ENCODE measurements at places on chromosomes 16 and 17.

- DNase-seq, result no peak
Observed at GRCh38 chr16:72291531-72291981, 119.6 kb upstream of the PMFBP1 start.

GRCh38 chr16:23584186-23585076, 11.7 kb downstream of the NDUFAB1 start:
- no peak for DNase-seq

DNA sequence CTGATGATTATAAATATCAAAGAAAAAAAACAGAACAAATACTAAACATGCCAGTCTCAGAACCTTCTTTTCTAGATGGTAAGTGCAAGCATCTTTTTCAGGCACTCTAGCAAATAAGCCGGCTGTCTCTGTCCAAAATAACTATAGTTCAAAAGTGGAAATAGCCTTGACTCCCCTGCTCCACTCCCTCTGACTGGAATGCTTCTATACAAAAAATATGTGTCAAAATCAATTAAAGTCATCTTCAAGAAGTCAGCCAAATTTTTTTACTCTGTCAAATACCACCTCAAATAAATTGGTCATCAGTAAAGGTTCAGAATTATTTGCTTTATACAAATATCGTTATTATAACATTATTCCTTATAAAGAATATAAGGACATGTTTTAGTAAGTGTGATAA, 83.6 kb downstream of the CACNG1 start:
- DNase-seq, result no peak

GRCh38 chr17:41893384-41893783, 25.4 kb downstream of the ACLY start:
- no peak for DNase-seq

DNA sequence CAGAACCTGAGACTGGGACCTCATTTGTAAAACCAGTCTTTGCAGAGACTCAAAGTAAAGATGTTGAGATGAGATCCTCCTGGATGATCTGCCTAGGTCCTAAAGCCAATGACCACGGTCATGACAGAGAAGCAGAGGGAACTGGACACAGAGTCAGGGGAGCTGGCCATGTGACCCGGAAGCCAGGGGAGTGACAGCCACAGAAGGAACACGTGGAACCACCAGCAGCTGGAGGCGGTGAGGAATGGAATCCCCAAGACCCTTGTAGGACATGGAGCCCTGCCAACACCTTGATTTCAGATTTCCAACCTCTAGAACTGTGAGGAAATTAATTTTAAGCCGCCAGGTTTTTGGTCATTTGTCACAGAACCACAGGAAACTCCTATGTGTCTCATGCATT, 37.0 kb downstream of the USP22 start:
- DNase-seq, result no peak

DNA sequence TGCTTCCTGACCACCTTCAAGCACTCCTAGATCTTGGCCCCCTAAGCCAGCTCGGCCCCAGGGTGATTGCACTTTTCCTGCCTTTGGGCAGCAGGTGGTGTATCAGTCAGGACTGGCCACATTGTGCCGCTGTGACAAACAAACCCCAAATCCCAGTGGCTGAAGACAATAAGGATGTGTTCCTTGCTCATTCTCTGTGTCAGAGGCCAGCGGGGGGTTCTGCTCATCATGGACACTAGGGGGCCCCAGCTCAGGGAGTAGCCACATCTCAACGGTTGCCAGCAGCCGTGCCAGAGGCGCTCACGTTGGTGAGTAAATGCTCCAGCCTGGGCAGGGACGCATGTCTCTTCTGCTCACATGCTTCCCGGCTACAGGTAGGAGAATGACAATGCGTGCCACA, 60.4 kb downstream of the ZDHHC7 start:
- no peak for DNase-seq

GRCh38 chr17:64006361-64007088, 8.4 kb downstream of the PRR29 start:
- no peak for DNase-seq

DNA sequence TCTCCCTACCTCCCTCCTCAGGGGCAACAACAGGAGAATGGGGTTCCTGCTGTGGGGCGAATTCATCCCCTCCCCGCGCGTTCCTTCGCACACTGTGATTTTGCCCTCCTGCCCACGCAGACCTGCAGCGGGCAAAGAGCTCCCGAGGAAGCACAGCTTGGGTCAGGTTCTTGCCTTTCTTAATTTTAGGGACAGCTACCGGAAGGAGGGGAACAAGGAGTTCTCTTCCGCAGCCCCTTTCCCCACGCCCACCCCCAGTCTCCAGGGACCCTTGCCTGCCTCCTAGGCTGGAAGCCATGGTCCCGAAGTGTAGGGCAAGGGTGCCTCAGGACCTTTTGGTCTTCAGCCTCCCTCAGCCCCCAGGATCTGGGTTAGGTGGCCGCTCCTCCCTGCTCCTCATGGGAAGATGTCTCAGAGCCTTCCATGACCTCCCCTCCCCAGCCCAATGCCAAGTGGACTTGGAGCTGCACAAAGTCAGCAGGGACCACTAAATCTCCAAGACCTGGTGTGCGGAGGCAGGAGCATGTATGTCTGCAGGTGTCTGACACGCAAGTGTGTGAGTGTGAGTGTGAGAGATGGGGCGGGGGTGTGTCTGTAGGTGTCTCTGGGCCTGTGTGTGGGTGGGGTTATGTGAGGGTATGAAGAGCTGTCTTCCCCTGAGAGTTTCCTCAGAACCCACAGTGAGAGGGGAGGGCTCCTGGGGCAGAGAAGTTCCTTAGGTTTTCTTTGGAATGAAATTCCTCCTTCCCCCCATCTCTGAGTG, 5.9 kb upstream of the LASP1NB start:
- DNase-seq, result no peak

DNA sequence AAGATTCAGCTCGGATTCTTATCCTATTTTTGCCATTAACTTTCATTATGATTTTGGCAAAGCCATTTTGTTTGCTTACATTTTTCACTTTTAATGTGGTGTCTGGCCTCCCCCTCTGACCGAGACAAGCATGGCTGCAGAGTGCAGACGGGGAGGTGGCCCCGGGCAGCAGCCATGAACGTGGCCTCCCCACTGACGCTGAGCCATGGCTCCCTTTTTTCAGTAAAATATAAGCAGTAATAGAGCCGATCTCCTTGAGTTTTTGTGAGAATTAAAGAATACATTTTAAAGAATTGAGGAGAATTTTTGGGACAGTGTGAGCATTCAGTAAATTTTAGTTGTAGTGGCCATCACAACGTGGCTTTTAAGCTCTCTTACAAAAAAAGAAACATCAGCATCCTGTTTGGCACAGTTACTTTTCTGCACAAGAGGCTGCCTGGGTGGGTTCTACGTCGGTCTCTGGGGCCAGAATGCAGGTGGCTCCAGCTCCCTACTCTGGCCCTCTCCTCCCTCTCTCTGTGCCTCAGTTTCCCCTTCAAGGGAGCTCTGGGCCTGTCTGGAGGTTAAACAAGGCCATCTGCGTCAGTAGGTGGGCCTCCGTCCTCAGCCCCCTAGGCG, 68.8 kb upstream of the ZNF750 start:
- DNase-seq, result no peak

- no peak for DNase-seq
Observed at GRCh38 chr17:16085066-16085699, 85.6 kb downstream of the TTC19 start.

DNA sequence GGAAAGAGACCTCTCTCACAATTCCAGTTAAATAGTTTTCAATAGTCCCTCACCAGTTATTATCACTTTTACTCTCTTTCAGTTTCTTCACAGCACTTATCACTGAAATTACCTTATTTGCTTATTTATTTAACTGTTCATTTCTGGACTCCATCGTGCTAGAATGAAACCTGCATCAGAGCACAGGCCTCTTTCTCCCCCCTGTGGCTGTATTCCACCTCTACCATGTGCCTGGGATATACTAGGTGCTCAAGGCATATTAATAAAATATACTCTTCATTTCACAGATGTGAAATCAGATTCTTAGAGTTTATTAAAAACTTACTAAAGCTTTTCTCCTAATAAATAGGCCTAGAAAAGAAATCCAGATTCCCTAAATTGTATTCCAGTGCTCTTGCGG, 308.9 kb upstream of the MON1B start:
- no peak for DNase-seq

GRCh38 chr17:79064026-79064425, 10.6 kb upstream of the ENGASE start:
- DNase-seq, result no peak

DNA sequence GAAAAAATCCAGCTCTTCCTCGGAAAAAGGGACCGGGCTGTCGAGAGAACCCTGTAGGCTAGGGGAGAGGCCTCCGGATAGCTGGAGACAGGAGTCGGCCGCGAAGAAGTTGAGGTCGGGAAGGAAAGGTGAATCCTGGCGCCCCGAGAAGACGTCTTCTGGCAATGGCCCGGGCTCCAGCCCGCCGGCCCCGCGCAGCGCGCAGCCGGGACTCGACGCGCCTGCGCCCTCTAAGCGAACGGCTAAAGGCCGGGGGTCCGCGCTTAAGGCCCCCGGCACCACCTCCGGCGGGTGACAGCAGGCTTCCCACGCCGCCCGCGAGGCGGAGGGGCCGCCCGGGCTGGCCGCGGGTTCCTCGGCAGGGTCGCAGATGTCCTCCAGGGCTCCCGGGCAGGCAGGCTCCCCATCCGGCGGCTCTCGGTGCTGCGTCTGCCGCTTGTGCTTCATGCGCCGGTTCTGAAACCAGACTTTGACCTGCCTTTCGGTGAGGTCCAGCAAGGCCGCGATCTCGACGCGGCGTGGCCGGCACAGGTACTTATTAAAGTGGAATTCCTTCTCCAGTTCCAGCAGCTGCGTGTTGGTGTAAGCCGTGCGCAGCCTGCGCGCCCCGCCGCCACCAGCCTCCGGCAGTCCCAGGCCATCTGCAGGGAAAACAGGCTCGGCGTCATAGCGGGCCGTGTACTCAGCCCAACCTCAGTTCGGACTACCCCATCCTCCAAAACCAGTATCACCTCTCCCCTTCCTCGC, 1.6 kb downstream of the HOXB2 start:
- peak; percentile 29 for DNase-seq

DNA sequence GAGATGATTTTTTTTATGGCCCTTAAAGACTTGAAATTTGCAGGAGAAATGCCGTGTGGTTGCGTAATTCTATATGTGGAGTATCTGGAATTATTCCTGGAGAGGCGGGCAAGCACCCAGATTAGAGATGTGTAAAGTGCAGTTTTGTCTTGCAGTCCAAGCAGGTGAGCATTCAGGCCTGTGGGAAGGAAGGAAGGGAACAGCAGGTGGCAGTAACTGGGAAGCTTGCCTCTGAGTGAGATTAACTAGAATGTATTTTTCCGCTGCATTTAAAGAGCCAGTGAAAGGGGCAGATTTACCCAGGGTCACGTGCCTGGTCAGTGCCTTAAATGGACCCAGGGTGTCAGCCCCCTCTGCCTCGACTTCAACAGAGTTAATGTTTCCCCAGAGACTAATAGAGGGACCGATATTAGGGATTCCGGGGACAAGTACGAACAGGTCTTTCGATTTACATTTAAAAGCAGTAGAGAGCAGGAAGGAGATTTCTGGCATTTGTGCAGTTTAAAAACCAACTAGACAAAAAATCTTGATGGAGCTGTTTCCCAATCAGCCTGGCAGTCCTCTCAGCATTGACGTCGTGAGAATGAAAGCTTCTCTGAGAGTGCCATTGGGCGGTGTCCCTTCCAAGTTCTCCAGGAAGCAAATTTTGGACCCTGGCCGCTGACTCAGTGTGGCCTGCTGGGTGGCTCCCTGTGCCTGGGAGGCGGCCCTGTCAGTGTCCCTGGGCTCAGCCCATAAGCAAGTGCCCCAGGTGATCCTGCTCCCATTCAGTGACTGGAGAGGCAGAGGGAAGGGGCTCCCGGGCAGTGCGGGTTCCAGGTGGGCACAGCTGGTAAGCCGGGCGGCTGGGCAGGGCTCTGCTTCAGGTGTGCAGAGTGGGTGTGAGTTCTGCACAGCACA, 38.2 kb downstream of the KSR1 start:
- DNase-seq, result no peak

GRCh38 chr16:175011-175949, 1.2 kb upstream of the HBA1 start:
- no peak for DNase-seq

DNA sequence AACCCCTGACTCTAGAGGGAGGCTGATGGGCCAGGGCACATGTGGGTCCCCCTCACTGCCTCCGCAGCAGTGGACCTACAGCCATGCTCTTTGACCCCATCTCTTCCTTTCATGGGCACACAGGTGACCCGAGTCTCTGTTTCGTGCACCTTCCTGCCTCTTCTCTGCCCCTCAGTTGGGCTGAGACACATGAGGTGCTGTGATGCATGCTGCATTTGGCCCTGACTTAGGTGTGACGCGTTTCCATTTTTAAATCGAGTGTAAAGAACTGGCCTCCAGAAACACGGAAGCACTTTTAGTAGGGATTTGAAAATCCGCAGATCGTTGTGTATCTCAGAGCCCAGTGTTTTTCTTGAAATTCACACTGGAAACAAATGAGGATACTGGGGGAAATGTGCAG, 24.6 kb downstream of the C16orf90 start:
- DNase-seq, result no peak

GRCh38 chr17:36529121-36529520, 5.5 kb downstream of the MYO19 start:
- DNase-seq, result no peak

- no peak for DNase-seq
Observed at GRCh38 chr17:13600475-13601321, 1.0 kb downstream of the HS3ST3A1 start.

DNA sequence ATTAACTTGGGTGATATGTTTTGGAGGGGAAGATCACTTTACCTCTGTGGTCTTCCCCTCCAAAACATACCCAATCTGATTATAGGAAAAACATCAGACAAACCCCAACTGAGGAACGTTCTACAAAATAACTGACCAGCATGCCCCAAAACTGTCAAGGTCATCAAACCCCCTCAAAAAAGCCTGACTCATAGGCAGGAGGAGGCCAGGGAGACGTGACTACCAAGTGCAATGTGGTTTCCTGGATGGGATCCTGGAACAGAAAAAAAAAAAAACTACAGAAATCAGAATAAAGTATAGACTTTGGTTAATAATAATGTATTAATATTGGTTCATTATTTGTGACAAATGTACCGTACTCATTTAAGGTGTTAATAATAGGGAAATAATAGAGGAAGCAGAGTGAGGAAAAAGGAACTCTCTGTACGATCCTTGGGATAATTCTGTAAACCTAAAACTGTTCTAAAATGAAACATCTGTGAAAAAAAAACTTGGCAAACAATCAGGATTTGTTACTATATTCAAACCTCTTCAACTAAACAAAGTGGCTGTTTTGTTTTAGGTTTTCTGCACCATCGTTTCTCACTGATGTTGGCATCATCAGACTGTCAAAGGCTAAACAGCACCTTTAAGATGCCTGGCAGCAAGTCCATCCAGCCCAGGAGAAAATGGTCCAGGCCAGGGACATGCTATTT, 266.7 kb upstream of the SDK2 start:
- DNase-seq, result no peak

DNA sequence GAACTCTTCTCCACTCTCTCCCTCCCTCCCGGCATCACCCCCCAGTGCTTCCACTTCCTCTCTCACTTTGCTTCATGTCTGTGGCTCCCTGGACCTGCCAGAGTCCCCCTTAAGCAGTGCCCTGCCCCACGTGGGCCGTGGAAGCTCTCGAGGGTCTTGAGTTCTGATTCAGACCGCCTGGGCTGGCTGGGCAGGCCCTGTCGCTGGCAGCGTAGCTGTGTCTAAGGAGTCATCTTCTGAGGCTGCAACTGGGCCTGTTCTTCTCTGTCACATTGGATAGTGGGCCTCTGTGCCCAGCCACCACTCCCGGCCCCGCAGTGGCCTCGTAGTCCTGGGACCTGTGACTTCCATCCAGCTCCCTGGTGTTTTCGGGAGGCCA, 30.7 kb downstream of the MNT start:
- no peak for DNase-seq

GRCh38 chr16:86710602-86710950, 132.2 kb downstream of the FOXL1 start:
- no peak for DNase-seq

- DNase-seq, result no peak
Observed at GRCh38 chr17:15909481-15909991, 35.4 kb upstream of the ADORA2B start.
